Osteoblast (primary cell): ENCODE measurements at places on chromosomes 2 and 18. TPM values are rescaled to one million over a fixed set of nuclear protein-coding genes. Genes with fewer than 3 reads are reported as not detected.

DNA sequence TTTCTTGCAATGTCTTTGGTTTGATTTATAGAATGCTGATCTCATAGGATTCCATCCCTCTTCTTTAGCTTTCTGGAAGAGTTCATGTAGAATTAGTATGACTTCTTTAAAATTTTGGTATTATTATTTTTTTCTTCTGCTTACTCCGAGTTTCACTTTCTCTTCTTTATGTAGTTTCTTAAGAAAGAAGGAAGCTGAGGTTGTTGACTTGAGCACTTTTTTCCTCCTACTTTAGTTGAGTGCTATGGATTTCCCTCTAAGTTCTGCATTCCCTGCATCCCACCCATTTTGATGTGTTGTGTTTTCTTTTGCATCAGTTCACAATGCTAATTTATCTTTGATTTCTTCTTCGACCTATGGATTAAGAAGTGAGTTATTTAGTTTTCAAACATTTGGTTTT, 78.9 kb upstream of the SPRED2 start:
- DNase-seq: no peak

- no peak for DNase-seq
Measured at GRCh38 chr2:985317-985898, 34.8 kb downstream of the SNTG2 start.

The FBXO36 gene
- total RNA-seq: 6.9 and 7.7 TPM in 2 replicates

The ST8SIA5 gene
- under 0.01 TPM in 2 replicates for total RNA-seq

DNA sequence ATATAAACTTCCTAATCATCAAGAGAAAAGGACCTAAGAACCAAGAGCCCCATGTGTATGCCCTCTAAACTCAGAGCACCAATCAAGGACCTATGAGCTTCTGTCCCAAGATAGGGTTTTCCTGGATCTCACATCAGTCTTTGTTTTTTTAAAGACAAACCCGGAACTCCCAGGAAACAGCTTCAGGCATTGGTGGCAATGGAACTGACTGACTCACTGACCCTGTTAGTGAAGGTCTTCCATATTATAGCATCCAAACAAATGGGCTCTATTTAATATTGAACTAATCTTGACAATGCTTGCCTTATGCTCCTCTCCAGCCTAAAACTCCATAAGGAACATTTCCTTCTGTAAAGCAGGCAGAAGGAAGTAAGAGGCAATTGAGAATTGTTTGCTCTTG, 63.5 kb upstream of the RPE start:
- no peak for DNase-seq

DNA sequence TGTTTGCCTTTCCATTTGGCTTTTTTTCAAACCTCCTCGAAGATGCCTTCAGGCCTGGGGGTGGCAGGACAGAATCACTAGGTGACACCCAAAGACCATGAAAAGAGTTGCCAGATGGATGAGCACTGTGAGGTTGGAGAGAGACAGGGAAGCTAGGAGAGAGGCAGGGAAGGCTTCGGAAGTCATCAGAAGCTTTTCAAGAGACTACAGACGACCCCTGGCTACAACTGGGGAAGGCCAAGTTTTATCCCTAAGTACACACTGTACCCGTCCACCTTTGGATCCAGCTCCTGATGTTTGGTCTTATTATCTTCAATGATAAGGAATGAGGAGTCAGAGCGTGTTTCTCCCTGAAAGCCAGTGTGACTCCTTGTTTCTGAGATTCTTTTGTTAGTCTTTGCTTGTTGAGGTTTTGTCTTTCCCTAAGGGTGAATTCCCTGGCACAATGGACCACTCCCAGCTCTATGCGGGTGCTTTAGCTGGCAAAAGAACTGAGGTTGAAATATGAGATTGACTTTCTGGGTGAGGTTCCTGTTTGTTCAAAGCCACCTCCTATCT, 33.4 kb upstream of the SLC9A2 start:
- DNase-seq: no peak

- no peak for DNase-seq
Measured at GRCh38 chr18:36737316-36737715, 91.5 kb downstream of the TPGS2 start.

The KCNJ13 gene
- total RNA-seq: not detected in 2 replicates

The DSEL gene
- total RNA-seq: 119 and 157 TPM in 2 replicates

- no peak for DNase-seq
Measured at GRCh38 chr18:58161659-58162058, 117.6 kb downstream of the NEDD4L start.

DNA sequence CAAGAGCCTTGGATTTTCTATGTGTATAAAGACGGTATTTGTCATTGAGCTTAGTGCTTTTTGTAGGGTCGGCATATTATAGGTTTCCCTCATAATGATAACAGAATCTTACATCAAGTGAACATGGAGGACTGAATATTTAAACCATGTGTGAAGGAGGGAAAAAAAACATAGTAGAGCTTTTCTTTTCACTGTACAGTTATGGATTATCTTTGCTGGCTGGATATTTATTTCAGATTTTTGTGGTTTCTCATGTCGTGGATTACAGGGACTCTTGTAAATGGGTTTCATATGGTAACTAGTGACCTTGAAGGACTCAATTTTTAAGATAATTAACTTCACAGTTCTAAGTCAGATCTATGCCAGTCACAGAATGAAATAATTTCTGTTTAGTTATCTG, 330.2 kb upstream of the NRP2 start:
- no peak for DNase-seq

GRCh38 chr18:6557057-6557769, 142.5 kb upstream of the L3MBTL4 start:
- no peak for DNase-seq

The CDH2 gene
- 75.6 and 78.7 TPM in 2 replicates for total RNA-seq

The MGAT4A gene
- total RNA-seq: under 0.01 and 0.36 TPM in 2 replicates

The SP5 gene
- not detected in 2 replicates for total RNA-seq

The GBX2 gene
- total RNA-seq: not detected in 2 replicates

The RAB1A gene
- 72.7 and 78.1 TPM in 2 replicates for total RNA-seq

- DNase-seq: no peak
Measured at GRCh38 chr2:71120195-71120594, 9.8 kb downstream of the MCEE start.

GRCh38 chr2:200861617-200862155, 2.8 kb downstream of the CLK1 start:
- no peak for DNase-seq

GRCh38 chr2:192267484-192267883, 72.8 kb upstream of the TMEFF2 start:
- DNase-seq: peak; percentile 80
